ENCODE measurements at places on chromosomes 16 and 17.

- DNase-seq: no peak
These were observed 21.6 kb downstream of the VAC14 start for GRCh38 chr16:70779361-70779760.

GRCh38 chr17:48993951-48994350 is 3.2 kb upstream of the IGF2BP1 start:
- DNase-seq: no peak

DNA sequence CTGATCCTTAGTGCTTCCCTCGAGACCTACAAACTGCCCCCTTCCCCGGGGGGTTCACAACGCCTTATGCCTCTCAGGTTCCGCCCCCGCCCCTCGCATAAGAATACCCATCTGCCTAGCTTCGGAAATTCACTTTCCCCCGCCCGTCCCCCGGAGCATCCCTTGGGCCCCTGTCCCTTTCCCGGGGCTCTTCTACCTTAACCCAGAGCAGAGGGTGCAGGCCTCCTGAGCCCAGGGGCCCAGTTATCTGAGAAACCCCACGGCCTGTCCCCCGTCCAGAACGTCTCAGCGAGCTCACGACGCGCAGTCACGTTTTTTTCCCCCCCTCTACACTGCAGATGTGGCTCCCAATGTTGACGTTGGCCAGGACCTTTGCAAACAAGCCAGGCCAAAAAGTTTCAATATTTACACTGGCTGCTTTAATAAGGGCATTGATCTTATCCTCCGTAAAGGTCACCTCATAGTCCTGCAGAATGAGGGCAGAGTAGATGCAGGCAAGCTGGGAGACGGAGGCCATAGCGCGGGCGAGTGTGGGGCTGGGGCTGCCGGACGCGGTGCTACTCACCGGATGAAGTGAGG is 1.4 kb upstream of the NBR1 start:
- no peak for DNase-seq

DNA sequence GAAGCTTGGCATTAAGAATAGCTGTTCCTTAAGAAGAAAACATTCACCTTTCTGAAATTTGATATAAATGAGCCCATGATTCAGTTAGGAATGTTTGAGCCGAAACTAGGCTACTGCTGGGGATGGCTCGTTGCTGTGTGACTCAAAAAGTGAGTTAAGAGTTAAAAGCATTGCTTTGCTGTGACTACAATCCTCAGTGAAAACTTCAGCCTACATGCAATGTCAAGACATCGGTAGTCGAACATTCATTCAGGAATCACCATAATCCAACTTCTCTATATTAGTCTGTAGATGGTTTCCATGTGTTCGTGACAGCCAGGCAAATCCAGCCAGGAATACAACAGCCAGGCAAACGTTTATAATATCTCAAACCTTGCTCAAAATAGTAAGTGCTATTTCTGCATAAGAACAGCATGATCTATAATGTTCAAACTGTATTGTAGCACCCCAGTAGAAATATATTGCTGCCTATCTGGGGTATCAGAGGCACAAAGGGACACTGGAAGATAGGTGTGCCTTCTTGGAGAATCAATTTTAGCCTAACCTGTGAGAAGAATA is 1225.1 kb downstream of the CDH8 start:
- DNase-seq: no peak

DNA sequence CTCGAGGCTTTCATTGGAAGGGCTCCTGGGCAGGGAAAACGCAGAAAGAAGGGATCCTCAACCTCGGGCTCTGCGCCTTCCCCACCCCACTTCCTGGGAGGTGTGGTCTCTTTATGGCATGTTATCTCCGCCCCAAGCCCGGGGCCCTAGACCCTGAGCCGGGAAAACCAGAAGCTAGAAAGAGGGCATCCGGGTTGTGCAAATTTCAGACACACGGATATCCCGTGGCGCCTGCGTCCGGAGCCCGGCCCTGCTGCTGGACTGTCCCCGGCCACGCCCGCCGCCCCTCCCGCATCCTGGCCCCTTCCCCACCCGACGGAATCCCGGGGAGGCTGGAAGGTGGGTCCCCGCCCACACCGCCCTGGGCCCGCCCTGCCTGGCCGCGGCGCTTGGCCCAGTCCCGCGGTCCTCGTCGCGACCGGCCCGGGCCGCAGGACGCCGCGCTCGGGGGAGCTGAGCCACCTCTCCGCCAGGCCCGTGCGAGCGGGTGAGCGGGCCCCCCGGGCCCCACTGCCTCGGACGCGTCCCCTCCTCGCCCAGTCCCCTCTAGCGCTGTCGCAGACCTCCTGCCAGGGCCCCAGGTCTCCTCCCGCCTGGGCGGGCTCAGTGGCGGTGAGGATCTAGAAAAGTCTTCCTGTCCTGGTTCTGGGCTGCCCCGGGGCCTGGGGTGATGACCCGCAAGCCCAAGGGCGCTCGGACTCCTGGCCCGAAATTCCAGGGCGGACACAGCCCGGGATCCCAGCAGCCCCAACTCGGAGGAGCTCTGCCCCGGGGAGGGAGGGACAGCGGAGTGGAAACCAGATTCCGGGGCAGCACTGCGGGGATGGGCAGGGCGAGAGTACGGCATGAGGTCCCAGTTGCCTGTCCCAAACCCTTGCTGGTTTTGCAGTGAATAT is at the start of gene SLC16A5:
Gene SLC16A5 (plus strand): TSS at position 397 of the 896 bp plus-strand sequence. CDS start 5,683 bp downstream, outside the sequence.
- DNase-seq: no peak

DNA sequence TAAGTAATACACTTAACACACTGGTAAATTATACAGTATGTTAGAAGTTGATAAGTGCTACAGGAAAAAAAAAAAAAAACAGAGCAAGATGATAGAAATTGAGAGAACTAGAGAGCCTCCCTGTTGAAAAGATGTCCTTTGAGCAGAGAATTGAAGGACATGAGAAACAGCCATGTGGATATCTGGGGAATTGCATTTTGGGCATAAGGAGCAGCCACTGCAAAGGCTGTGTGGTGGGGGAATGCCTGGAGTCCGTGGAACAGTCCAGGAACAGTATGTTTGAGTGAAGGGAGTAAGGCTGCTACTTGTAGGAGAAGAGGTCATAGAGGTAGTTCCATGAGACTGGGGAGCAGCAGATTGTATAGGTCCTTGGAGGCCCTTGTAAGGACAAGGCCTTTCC is 178.4 kb downstream of the FTO start:
- no peak for DNase-seq

- DNase-seq: no peak
These were observed 265.3 kb downstream of the SEC14L1 start for GRCh38 chr17:77405867-77406732.

GRCh38 chr16:84672276-84673202 is 24.2 kb downstream of the KLHL36 start:
- DNase-seq: peak; percentile 20

DNA sequence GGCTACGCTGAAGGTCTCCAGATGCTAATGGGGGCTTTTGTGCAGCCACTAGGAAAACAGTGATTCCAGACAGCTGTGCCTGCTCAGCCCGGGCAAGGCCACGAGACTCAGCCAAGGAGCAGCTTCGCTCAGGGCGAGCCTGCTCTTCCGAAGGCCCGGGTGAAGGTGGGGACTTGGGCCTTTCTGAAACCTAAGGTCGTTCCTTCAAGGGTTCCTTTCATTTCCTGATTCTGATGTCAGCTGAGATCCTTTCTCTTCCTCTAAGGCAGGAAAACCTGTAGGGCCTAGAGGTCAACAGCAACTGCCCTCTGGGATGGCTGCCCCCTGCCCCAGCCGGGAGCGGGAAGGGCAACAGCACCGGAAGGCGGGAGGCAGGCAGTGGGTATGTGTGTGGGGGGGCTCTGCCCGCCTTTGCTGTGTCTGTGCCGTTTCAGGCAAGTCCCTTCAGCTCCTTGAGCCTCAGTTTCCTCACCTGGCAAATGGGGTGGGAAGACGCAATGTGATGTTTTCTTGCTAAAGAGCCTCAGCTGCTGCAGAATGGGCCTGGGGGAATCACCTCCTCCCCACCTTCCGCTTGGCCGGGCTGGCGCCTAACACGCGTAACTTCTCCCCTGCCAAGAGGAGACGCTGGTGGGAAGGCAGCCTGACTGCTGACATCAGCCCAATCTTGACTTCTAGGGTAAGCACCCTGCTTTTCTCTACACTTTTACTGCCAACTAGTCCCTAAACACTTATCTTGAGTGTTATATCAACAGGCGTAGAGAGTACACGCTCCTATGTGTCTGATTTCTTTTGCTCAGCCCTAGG is 32.8 kb downstream of the IRF8 start:
- no peak for DNase-seq

DNA sequence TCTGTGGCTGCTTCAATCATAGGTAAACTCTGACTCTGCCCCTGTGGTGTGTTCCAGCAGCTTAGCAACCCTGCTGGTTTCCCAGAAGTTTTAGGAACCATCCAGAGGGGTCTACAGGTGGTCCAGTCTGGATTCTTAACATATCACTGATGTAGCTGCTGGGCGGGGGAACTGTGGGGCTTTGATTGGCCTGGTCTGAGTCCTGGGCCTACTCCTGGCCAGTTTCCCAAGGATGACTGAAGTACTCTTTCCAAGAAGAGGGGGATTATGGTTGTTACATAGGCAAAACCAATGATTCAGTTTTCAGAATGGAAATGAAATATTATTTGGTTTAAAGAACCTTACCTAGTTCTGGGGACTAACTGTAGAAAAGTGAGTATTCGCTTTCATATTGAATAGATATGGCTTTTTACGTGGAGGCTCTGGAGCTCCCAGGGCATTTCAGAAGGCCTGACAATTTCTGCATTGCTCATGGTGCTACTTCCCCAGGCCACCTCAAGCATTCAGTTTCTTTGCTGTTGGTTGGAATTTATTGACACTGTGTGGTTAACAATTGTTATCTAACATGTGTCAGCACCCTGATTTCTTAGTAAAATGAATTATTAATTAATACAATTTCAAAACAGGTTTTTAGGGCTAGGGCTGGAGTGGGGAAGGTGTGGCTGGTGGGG is 38.4 kb downstream of the EPN2 start:
- no peak for DNase-seq

- DNase-seq: peak; percentile 36
These were observed at the start of gene CDYL2 for GRCh38 chr16:80804526-80805383. TSS of gene CDYL2 (minus strand) at chr16:80804598. CDS start at chr16:80804173, 425 bp downstream.

DNA sequence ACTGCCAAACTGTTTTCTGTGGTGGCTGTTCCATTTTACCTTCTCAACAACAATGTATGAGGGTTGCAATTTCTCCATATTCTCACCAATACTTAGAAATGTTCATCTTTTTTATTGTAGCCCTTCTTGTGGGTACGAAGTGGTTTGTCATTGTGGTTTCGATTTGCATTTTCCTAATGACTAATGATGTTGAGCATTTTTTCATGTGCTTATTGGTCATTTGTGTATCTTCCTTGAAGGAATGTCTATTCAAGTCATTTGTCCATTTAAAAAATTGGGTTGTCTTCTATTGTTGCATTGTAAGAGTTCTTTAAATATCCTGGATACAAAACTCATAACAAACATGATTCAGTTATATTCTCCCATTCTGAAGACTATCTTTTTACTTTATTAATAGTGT is 47.5 kb upstream of the CCL2 start:
- DNase-seq: no peak

DNA sequence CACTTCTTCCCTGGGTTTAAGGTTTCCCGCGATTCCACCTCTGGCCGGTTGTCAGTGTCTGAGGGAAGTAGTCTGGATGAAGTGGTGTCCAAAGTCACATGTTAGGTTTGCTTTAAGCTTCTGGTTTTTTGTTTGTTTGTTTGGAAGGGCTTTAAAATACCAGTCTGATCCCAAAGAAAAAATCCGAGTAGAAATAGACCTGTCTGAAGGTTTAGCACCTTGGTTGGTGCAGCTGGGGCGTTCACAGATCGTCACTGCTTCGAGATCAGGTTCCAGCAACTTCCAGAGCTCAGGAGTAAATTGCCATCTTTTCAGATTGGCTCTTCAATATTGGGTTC is 567 bp downstream of the TMEM97 start:
- no peak for DNase-seq

DNA sequence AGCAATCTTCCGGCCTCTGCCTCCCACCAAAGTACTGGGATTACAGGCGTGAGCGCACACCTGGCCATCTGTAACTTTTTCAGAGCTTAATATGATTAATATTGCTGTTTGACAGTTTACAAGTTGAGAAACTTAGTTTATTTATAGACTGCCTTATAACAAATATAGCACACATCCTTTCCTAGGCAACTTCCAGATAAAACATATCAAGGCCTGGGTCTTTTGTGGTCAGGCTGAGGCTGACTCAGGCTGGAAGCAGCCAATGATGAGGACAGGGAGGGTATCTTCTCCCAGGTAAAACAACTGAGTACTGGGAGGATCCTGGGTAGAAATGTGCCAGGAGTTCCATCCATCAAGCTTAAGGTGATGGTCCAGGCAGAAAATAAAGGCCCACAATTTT is 16.2 kb downstream of the LUC7L start:
- DNase-seq: no peak

DNA sequence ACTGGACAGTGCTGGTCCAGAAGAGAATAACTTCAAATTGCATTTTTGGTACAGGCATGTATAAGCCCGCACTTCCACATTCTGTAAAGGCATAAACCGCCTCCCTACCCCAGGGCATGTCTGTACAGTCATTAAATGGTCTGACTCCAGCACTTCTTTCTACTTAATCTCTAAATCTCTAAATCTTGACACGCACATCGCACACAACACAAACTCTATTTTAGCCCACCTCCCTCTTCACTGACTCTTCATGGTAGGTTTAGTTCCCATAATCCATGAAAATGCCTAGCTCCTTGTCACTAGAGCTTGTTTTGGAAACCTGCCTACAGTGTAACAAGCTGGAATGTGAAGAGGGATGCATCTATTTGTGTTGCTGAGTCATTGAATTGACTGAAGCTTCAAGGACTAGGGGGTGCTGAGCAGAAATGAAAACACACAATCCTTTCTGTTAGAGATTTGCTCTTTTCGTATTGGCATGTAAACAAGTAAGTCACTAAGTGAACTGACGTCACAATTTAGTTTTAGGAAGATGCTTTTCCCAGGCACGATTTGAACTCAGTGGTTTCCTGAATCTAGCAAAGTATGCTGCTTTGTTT is 1.6 kb upstream of the DUSP14 start:
- DNase-seq: no peak

DNA sequence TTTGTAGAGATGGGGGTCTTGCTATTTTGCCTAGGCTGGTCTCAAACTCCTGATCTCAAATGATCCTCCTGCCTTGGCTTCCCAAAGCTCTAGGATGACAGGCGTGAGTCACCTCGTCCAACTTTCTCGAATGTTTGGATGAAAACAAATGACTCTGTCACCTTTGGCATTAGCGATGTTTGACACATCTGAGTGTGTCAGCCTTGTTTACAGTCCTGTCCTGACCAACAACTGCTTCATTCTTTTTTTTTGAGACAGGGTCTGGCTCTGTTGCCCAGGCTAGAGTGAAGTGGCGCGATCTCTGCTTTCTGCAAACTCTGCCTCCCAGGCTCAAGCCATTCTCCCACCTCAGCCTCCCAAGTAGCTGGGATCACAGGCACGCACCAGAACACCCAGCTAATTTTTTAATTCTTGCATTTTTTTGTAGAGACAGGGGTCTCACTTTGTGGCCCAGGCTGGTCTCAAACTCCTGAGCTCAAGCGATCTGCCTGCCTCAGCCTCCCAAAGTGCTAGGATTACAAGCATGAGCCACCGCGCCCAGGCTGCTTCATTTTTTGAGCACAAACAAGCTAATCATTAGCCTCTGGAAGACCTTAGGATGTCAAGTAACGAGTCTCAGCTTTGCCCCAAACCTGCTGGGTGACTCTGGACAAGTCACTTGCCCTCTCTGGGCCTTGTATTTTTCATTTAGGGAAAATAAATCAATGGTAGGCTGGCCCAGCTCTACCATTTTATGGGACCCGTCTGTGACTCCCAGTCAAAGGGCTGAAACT is 7.4 kb downstream of the MYH11 start:
- no peak for DNase-seq

Measured in hypothalamus (tissue), 51 donors.